ENCODE measurements at places on chromosomes 5 and 9. TPM values are rescaled to one million over a fixed set of nuclear protein-coding genes. Genes with fewer than 3 reads are reported as not detected.
A peak's percentile ranks its signal among the peaks of the same experiment; 100 is the strongest.

GRCh38 chr9:134213508-134213850, 49.1 kb upstream of the RNU6ATAC start:
- DNase-seq = no peak

- DNase-seq = no peak
Observed at GRCh38 chr9:4380406-4380805, 80.5 kb upstream of the GLIS3 start.

- DNase-seq = no peak
Observed at GRCh38 chr5:59656351-59657254, 236.9 kb downstream of the PDE4D start.

GRCh38 chr9:79663878-79664277, 92.1 kb downstream of the TLE4 start:
- no peak for DNase-seq

- no peak for DNase-seq
Observed at GRCh38 chr5:159186319-159186718, 23.0 kb downstream of the RNF145 start.

DNA sequence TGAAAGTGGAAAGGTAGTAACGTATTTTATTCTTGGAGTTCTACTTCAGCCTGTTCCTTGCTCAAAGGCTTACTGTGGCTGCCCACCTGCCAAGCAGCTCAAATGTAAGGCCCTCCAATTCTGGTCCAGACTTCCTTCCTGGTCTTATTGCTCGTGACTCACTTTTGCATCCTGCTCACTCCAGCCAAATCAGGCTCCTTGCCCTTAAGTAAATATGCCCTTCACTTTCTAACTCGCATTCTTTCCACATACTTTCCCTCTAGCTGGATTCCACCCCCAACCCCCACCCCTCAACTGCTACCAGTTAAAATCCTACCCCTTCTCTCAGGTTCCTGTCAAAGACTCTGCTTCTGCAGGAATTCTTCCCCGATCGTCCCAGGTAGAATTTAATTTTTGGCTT, 96.6 kb downstream of the GALNT10 start:
- DNase-seq = no peak

GRCh38 chr5:171307789-171308452, 1.1 kb upstream of the TLX3 start:
- no peak for DNase-seq

Gene PTGER4
- 9.5 TPM for polyA plus RNA-seq

DNA sequence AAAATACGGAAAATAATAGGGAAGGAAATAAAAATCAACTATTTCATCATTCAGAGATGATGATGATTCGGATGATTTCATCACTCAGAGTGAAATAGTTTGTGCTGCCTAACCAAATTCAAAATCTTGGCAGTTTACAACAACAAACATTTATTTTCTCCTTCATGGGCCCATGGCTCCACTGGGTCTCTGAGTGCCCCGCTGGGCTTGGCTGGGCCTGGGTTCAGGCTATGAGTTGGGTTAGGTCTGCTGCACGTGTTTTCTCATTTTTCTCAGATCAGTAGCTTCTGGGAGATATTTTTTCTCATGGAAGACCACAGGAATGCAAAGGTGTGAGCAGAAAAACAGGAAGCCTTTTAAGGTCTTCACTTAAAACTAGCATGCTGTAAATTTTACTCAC, 24.0 kb upstream of the F2RL1 start:
- DNase-seq = no peak

- no peak for DNase-seq
Observed at GRCh38 chr9:419571-420171, 205.0 kb downstream of the DOCK8 start.

DNA sequence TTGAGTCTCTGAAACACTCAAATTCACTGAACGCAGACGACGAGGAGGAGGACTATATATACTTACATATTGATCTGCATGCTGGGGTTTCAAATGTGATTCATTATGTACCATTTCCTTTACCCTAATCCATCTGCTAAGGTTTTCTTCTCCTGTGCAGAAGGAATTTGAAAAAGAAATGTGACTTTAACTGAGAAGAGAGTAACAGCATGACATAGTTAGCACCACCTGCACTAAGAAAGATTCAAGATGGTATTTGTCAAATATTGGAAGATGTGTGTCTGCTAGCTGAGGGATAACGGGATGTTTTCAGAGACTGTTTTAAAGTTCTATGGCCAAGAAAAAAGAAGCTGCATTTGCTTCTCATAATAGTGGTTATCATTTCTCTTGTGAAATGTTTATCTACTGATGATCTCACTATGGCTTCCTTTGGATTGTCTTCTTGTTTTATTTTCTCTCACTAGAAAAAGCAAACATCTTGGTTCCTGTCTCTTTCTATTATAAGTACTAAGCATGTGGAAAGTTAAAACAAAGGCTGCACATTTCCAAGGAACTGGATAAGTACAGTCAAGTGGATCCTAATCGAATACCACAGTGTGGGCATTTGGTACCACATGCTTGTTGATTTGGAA, 89.8 kb upstream of the TLE4 start:
- no peak for DNase-seq

GRCh38 chr9:68964102-68964541, 49.8 kb downstream of the PRKACG start:
- no peak for DNase-seq

Gene HSD17B3
- 0.72 TPM for polyA plus RNA-seq

Gene PAPPA
- polyA plus RNA-seq = 4.2 TPM

DNA sequence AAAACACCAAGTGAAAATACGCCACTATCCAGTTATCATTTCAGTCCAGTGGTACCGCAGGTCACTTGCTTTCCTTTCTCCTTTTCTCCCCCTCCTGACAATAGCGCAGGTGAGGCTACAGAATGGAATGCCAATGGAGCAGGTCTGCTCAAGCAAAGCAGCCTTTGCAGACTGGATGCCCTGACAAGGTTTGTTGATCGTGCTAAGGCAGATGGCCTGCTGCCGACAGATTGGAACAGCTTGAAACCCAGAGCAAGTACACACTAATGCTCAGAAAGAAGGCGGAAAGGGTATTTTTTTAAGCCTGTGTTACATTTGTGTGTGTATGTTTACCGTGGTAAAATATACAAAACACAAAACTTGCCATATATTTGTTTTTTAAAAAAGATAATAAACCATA, 19.4 kb downstream of the SPACA9 start:
- no peak for DNase-seq

DNA sequence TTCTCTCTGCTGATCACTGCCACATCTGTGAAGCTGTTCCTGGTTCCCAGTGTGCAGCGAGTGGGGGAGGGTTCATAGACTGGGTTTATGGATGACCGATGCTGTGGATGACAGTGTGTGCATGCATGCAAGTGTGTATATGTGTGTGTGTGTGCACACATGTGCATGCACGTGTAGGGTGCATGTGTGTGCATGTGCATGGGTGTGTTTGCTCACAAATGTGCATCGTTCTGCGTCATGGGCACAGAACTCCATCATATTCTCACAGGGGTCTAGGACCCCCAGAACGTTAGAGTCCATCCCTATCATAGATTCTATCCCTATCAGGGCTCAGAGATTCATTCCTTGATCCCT, 134.0 kb downstream of the PHF2 start:
- no peak for DNase-seq

- DNase-seq = peak; percentile 74
Observed at GRCh38 chr9:80797831-80798688, 891.3 kb downstream of the TLE1 start.

GRCh38 chr5:141260458-141261237, 15.5 kb downstream of the PCDHB15 start:
- DNase-seq = no peak

DNA sequence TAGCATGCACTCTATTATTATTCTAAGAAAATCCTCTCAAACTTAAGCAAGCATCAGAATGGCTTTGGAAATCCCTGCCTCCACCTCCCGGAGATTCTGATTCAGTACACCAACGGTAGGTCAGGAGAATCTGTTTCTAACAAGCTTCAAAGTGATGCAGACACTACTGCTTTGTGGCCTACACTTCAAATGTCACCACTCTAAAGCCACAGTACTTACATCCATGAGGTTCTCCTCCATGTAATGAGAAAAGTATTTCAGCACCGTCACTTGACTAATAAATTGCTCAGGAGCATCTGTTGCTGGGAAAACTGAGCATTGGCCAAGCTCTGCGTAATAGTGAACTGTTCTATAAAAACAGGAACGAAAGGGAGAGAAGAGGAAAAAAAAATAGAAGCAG, 4.8 kb downstream of the PLK2 start:
- DNase-seq = no peak

DNA sequence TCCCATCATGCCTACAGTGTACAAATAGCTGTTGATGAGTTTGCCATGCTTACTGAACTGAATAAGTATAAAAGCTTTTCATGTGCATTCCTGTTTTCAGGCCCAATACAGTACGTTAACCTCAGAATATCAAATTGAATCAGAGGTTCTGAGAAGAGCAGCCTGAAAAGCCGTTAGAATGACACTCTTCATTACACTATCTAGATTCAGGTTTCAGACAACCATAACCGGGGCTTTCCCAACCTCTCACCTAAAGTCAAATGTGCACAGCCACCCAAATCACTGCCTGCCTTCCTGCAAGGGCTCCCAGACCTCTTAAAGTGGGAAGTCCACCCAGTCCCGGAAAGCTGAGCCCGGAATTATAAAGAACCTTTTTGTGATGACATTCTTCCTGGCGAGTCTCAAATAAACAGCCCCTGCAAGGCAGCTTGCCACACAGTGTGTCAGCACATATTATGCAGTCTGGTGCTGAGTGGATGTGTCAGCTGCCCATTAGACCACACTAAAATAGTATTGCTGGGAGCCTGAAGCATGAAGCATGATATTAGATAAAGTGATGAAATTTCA, 245.8 kb downstream of the TLE4 start:
- no peak for DNase-seq

GRCh38 chr5:136749016-136749415, 383.7 kb upstream of the TRPC7 start:
- no peak for DNase-seq

- no peak for DNase-seq
Observed at GRCh38 chr5:415928-416635, 26.9 kb upstream of the EXOC3 start.

DNA sequence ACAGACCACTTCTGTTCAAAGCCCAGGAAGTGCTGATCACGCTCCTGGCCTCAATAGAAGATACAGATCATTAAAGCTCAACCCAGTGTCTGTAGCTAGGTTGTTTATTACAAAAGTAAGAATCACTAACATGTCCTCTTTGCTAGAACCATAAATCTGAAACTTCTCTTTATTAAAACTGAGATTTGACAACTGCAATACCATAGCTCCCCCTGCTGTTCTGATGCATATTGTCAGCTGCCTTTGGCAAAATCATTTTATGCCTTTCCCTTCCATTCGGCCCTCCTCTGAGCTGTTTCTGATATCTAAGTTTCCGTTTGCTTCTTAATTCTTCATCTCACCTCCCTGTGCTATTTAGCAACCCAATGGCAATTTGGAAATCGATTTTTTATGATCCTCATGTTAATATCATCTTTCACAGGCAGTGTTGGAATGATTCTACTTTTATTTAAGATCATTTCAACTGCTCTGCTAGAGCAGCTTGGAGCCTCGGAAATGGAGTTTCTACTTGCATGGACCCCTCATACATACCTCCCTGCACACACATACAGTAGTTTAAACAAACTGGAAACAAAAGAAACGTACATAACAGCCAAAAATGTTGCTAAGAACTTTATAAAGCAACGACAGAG, 998.8 kb downstream of the MAT2B start:
- peak; percentile 48 for DNase-seq

Gene LCP2
- polyA plus RNA-seq = 4.0 TPM

Gene PROB1
- polyA plus RNA-seq = 1.9 TPM

GRCh38 chr5:149609640-149610219, 28.4 kb downstream of the ARHGEF37 start:
- DNase-seq = no peak

DNA sequence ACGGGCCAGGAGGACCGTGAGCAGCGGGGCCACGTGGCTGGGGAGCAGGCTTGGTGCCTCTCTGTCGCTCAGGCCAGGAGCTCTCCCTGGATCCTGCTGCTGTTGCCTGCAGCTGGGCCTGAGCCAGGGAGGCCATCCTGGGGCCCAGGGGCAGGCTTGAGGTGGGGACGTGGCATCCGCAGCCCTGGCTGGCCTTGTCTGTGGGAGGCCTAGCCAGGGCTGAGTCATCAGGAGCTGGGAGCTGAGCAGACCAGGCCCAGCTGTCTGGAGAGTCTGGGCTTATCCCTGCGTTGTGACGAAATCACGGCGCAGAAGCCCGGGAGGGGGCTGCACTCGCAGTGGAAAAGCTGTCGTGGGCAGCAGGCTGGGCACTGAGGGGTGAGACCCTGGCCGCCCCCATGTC, 138.8 kb upstream of the COL5A1 start:
- DNase-seq = no peak

GRCh38 chr9:94212091-94212490, 47.0 kb upstream of the ZNF169 start:
- no peak for DNase-seq

DNA sequence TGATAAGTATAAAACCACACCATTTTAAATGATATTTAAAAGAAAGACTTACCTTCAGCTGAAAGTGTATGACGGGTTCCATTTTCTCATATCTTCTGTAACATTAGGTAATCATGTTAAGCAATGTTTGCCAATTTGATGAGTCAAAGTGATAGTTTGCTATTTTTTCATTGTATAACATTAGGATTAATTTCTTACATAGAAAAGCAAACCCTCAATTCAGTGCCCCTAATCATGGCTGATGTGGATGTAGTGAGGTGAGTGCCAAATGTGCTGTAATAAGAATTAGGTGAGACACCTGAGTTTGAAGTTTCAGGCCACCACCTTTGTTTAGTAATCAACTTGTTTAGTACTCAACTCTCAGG, 68.0 kb downstream of the UNC13B start:
- DNase-seq = no peak

DNA sequence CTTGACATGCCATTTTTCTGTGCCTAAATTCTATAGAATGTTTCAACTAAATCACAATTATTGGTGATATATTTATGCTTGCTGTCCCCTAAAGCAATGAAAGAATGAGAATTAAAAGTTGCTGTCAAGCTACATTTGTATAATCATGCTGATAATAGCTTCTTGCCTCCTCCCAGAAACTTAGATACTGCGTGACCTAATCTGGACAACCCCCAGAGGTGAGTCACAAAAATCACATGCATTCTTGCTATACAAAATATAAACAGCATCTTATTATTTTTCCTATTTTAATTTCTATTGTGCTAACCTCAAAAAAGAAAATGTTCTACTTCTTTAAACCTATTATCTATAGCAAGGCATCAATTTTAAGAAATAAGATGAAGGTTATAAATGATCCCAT, 995.8 kb upstream of the ACO1 start:
- DNase-seq = no peak

DNA sequence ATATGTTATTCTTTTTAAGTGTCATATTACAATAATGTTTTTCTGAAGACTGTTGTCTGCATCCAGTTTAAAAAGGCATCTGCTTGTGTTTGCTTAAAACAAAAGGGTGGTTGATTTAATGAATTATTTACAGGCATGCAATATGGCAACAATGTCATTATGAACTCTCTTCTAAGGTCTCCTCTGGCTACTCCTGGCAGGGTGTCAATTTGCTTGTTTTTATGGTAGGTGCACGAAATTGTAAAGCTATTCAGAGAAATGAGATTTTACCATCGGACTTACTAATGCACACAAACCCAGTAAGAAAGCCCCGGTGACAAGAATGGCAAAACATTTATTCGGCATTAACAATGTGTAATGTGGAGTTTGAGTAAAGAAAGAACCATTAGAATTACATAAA, 539.8 kb upstream of the ZNF608 start:
- DNase-seq = no peak

Data from right renal cortex interstitium (tissue), 3 donors.